Central memory CD8-positive, alpha-beta T cell (primary cell): ENCODE measurements at places on chromosomes 6 and 20.
A peak's percentile ranks its signal among the peaks of the same experiment; 100 is the strongest.

- no peaks in the 10 kb centered on the region for H3K36me3 ChIP-seq
- H3K27me3 ChIP-seq = no peaks in the 10 kb centered on the region
- no peak for DNase-seq
- H3K4me3 ChIP-seq = no peak overlapping the region
- no peak overlapping the region for H3K27ac ChIP-seq
Measured at GRCh38 chr6:19465760-19466159, 371.4 kb upstream of the ID4 start.

GRCh38 chr6:89404512-89404911 is 7.6 kb downstream of the RRAGD start:
- H3K4me3 ChIP-seq = no peak overlapping the region
- no peaks in the 10 kb centered on the region for H3K36me3 ChIP-seq
- peaks cover 31% of the 10 kb centered on the region for H3K27me3 ChIP-seq
- DNase-seq = no peak
- no peak overlapping the region for H3K27ac ChIP-seq
- no peaks in the 10 kb centered on the region for H3K4me1 ChIP-seq

DNA sequence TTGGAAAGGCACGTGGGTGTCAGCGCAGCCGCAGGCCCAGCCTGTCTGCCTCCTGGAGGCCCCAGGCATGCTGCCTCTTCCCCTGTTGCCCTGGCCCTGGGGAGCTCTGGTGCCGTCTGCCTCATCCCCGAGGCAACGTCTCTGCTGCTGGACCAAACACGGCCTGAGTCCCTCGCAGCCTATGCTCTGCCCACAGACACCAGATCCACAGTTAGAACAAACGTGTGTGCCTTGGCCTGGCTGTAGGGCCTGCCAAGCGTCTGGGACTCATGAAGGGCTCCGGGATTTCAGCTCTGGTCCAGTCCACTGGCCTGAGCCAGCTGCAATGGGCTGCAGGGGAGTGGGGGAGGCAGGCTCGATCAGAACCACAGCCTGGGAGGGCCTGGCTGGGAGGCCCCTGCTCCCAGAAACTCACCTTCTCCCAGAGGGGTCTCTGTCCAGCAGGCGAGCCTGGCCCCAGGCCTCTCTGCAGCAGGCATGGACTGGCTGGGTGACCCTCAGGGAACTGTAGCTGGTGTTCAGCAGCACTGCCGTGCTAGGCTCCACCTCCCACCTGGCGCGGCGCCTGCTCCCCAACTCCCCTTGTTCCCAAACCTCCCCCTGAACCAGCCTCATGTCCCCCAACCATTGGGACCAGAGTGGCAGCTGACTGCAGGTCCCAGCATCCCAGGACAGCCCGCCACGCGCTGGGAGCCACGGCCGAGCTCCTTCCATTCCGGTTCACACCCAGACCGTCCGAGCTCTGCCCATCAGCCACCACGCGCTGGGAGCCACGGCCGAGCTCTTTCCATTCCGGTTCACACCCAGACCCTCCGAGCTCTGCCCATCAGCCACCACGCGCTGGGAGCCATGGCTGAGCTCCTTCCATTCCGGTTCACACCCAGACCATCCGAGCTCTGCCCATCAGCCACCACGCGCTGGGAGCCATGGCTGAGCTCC is 197.0 kb downstream of the DLL1 start:
- H3K27ac ChIP-seq = no peak overlapping the region
- peaks cover 20% of the 10 kb centered on the region for H3K4me1 ChIP-seq
- H3K4me3 ChIP-seq = no peak overlapping the region
- H3K36me3 ChIP-seq = peaks cover 5% of the 10 kb centered on the region
- H3K27me3 ChIP-seq = peaks cover 18% of the 10 kb centered on the region

- H3K36me3 ChIP-seq = no peaks in the 10 kb centered on the region
- H3K27ac ChIP-seq = no peak overlapping the region
Measured at GRCh38 chr20:12535316-12535715, 473.5 kb upstream of the SPTLC3 start.

- H3K27me3 ChIP-seq = peaks cover 11% of the 10 kb centered on the region
- H3K4me1 ChIP-seq = peaks cover 49% of the 10 kb centered on the region
- H3K36me3 ChIP-seq = no peaks in the 10 kb centered on the region
Measured at GRCh38 chr20:24149175-24149574, 160.6 kb upstream of the GGTLC1 start.

DNA sequence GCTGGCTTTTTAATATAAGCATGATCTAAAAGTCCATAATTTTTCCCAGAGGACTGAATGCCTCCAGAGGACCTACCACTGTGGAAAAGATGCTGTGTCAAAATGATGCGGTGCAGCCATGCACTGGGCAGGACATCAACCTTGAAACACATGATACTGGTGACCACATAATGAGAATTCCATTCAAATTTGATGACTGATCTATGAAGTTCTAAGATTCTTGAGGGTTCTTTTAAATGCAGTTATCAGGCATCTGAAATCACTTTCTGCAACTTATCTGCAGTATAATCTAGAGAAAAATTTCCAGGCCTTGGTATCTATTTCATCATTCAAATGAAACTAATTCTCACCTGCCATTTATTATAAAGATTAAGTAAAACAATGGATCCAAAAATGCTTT is 15.0 kb upstream of the MARCKS start:
- no peaks in the 10 kb centered on the region for H3K36me3 ChIP-seq
- H3K4me3 ChIP-seq = no peak overlapping the region
- H3K27ac ChIP-seq = no peak overlapping the region
- H3K27me3 ChIP-seq = peaks cover 34% of the 10 kb centered on the region
- H3K4me1 ChIP-seq = no peaks in the 10 kb centered on the region

GRCh38 chr20:21514553-21515251 is 838 bp upstream of the NKX2-2 start:
- peak overlapping the region; percentile 61 for H3K4me3 ChIP-seq
- H3K27ac ChIP-seq = no peak overlapping the region

- H3K36me3 ChIP-seq = peaks cover 12% of the 10 kb centered on the region
- DNase-seq = no peak
Measured at GRCh38 chr6:10381133-10381829, 33.6 kb downstream of the TFAP2A start.

GRCh38 chr6:89260832-89261231 is 43.7 kb upstream of the GABRR1 start:
- no peak overlapping the region for H3K4me3 ChIP-seq
- no peaks in the 10 kb centered on the region for H3K4me1 ChIP-seq
- peaks cover 18% of the 10 kb centered on the region for H3K27me3 ChIP-seq
- H3K27ac ChIP-seq = no peak overlapping the region

- H3K27ac ChIP-seq = no peak overlapping the region
- no peak overlapping the region for H3K4me3 ChIP-seq
- H3K36me3 ChIP-seq = no peaks in the 10 kb centered on the region
- H3K4me1 ChIP-seq = peaks cover 4% of the 10 kb centered on the region
- peaks cover 46% of the 10 kb centered on the region for H3K27me3 ChIP-seq
Measured at GRCh38 chr6:34005901-34006531, 139.9 kb downstream of the GRM4 start.

DNA sequence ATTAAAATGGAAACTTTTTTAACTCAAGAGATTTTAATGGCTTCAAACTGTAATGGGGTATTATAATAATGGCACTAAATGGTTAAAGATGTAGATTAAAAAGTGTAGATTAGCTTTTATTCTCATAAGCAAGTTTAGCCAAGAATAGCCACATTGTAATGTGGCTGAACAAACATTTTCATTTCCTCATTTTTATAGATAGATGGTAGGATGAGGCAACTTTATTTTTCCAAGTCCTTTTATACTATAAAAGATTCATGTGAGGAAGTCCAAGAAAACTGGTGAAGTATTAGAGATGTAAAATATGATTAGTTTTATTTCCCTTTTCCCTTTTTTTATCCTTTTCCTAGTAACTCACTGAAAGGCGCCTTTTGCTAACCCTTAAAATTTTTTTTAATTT is 88.8 kb downstream of the ATRN start:
- H3K4me3 ChIP-seq = no peak overlapping the region
- DNase-seq = no peak
- peaks cover 11% of the 10 kb centered on the region for H3K36me3 ChIP-seq

GRCh38 chr6:11241793-11242201 is 9.3 kb upstream of the NEDD9 start:
- peaks cover 38% of the 10 kb centered on the region for H3K4me1 ChIP-seq
- peak overlapping the region; percentile 18 for H3K27ac ChIP-seq
- no peak overlapping the region for H3K4me3 ChIP-seq
- no peak for DNase-seq
- no peaks in the 10 kb centered on the region for H3K27me3 ChIP-seq

DNA sequence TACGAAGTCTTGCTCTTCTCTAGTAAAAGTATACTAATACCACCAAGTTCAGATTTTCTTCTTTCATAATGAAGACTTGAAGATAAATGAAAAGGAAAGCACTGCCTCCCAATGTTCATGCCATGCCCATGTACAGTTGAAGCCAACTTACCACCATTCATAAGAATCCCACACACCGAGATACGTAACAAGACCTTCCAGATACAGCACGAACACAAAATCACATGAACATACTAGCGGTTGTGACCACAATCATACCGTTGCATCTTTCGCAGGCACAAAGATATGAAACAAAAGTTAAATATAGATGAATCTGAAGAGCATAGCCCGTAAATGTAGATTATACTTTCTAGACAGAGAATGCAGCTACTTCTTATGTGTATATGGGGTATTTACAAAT is 412.5 kb downstream of the CBLN4 start:
- H3K4me3 ChIP-seq = no peak overlapping the region
- no peak overlapping the region for H3K27ac ChIP-seq
- DNase-seq = no peak
- H3K27me3 ChIP-seq = no peaks in the 10 kb centered on the region
- no peaks in the 10 kb centered on the region for H3K36me3 ChIP-seq

DNA sequence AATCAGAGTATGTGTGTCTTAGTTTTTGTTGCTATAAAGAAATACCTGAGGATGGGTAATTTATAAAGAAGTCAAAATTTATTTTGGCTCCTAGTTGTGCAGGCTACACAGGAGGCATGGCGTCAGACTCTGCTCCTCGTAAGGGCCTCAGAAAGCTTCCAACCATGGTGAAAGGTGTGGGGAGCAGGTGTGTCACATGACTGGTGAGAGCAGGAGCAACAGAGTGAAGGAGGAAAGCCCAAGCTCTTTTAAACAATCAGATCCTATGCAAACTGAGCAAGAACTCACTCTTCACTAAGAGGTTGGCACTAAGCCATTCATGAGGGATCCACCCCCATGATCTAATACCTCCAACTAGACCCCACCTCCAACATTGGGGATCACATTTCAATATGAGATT is 1524.3 kb downstream of the HACE1 start:
- H3K27ac ChIP-seq = no peak overlapping the region
- no peak for DNase-seq
- H3K4me1 ChIP-seq = no peaks in the 10 kb centered on the region
- no peak overlapping the region for H3K4me3 ChIP-seq

- H3K36me3 ChIP-seq = peaks cover 2% of the 10 kb centered on the region
- no peak overlapping the region for H3K27ac ChIP-seq
- no peaks in the 10 kb centered on the region for H3K27me3 ChIP-seq
- DNase-seq = no peak
Measured at GRCh38 chr6:1894954-1895353, 285.2 kb downstream of the FOXC1 start.

DNA sequence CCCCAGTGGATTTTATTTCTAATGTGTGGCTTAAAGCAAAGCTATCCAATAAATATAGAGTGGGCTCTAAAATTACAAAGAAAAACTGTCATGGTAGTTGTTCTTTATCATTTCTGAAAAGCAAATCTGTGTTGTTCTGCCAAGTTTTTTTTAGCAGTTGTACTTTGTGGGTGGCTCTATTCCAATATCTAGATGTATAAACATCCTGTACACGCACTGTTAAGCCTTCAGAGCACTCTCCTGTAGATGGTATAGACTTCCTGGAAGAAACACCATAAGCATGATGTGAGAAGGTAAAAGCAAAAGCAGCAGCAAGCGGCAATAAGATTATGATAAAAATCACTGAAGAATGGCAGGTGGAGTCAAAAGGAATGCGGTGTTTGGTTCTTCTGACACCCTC is 21.5 kb upstream of the TMEM30A start:
- H3K27ac ChIP-seq = no peak overlapping the region
- no peak overlapping the region for H3K4me3 ChIP-seq
- no peaks in the 10 kb centered on the region for H3K4me1 ChIP-seq
- no peaks in the 10 kb centered on the region for H3K36me3 ChIP-seq

GRCh38 chr6:151704383-151704782 is 103.1 kb upstream of the ESR1 start:
- peaks cover 10% of the 10 kb centered on the region for H3K4me1 ChIP-seq
- H3K27me3 ChIP-seq = no peaks in the 10 kb centered on the region
- H3K4me3 ChIP-seq = no peak overlapping the region
- H3K36me3 ChIP-seq = peaks cover 2% of the 10 kb centered on the region
- H3K27ac ChIP-seq = no peak overlapping the region

DNA sequence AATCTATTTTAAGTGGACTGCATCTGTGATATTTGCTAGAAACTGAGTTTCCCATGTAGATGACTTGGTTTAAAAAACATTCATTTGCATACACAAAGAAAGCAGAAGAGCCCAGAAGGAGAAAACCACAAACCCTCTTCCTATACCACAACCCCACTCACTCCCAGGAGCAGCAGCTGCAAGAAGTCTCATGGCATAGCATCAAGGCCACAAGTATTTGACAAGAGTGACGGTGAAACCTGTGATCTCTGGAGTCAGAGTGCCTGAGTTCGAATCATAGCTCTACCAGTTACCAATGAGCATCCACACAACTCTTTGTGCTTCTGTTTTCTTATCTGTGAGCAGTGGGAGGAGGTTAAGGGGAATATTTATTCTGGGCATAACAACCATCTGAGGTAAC is 44.7 kb upstream of the SIRPG start:
- no peak for DNase-seq
- H3K4me3 ChIP-seq = no peak overlapping the region
- H3K27ac ChIP-seq = no peak overlapping the region
- no peaks in the 10 kb centered on the region for H3K27me3 ChIP-seq
- peaks cover 4% of the 10 kb centered on the region for H3K4me1 ChIP-seq

DNA sequence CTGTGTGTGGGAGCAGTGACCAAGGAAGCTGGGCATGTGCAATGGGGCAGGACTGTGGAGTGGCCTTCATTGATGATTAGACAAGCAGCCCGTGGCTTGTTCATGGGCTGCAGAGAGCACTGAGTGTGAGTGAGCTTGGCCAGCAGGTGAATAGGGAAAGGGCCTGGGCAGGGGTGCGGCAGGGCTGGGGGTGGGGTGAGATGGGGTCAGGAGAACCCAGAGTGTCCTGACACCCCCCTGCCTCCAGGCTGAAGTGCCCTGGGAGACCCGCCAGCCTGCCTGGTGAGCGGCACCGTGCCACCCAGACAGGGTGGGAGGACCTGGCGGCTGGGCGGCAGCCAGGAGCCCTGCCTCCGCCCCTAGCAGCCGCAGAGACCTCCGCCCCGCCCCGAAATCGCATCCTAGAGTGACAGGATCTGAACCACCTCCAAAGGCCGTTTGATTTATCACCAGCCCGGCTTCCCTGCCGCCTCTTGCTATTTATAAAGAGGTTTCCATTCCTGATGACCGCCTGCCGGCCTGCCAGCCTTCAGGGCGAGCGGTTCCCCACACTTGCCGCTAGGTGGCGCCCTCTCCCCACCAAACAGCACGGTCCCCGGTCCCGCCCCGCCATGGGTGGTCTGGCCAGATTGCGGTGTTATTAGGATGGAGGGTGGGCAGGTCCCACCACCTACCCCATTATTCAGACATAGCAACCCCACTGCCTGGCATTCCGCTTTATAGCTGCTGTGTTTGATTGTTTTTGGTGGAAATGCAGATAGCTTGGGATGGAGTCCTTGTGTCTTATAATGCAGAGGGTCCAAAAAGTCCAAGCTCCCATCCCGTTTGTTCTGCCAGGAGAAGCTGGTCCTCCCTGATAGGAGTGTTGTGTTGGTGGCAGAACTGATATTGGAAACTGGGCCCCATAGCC is 3.5 kb downstream of the MYLK2 start:
- H3K4me3 ChIP-seq = no peak overlapping the region
- H3K27me3 ChIP-seq = no peaks in the 10 kb centered on the region
- H3K36me3 ChIP-seq = peaks cover 1% of the 10 kb centered on the region
- DNase-seq = peak; percentile 57
- no peak overlapping the region for H3K27ac ChIP-seq
- no peaks in the 10 kb centered on the region for H3K4me1 ChIP-seq

- H3K27me3 ChIP-seq = no peaks in the 10 kb centered on the region
- no peaks in the 10 kb centered on the region for H3K36me3 ChIP-seq
- no peak for DNase-seq
- H3K4me3 ChIP-seq = no peak overlapping the region
Measured at GRCh38 chr6:90803956-90804355, 217.1 kb upstream of the MAP3K7 start.
